Mesenchymal stem cell (in vitro differentiated cells and primary cell): ENCODE measurements at places on chromosomes 5 and 9.
A peak's percentile ranks its signal among the peaks of the same experiment; 100 is the strongest.

- DNase-seq = no peak
These were observed 54.4 kb downstream of the HRH2 start for GRCh38 chr5:175712313-175712680.

DNA sequence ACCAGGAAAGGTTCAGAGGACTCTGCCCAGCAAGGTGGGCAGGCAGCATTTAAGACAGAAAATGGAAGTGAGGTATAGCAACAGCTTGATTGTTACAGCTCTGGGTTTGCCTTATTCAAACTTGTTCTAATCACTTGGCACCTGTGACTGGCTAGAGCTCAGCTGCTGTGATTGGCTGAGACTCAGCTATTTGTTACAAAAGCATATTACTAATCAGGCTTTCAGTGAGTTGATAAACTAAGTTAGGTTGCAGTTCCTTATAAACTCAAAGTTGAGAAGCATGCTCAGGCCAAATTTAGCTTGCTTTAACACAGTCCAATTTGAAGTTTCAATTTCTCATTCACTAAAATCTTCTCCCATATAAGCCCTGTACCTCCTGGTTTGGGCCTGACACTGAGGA is 56.3 kb downstream of the GDA start:
- DNase-seq = no peak

DNA sequence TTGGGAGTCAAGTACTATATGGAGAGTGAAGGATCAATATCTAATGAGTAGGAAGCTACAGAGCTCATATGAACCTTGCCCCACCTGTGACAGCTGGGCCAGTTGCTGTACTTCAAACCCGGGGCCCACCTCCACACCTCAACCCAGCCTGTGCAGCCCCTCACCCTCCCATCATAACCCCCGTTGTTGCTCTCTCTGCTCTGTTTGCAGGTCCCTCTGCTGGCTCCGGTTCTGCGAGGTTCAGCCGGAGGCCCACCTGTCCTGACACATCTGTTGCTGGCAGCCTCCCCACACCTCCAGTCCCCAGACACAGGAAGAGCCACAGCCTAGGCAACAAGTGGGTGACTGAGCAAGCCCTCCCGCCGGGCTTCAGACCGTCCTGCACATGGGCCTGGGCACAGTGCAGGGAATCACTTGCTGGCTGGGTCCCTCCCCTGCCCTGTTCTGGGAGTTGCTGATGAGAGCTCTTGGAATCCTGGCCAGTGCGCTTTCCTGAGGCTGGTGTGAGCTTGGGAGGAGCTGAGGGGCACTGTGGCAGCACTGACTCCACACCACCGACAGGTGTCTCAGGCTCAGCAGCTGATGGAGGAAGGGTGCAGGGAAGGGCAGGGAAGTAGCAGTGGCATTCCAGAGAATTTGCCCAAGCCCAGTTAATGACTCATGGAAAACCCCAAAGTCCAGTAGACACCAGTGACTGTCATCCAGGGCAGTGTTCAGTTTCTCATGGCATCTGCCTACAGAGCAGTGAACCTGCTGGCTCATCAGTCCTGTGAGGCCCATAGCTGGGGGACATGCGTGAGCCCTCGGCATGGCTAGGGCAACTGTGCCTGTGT is 69.5 kb upstream of the GARNL3 start:
- peak; percentile 63 for DNase-seq

DNA sequence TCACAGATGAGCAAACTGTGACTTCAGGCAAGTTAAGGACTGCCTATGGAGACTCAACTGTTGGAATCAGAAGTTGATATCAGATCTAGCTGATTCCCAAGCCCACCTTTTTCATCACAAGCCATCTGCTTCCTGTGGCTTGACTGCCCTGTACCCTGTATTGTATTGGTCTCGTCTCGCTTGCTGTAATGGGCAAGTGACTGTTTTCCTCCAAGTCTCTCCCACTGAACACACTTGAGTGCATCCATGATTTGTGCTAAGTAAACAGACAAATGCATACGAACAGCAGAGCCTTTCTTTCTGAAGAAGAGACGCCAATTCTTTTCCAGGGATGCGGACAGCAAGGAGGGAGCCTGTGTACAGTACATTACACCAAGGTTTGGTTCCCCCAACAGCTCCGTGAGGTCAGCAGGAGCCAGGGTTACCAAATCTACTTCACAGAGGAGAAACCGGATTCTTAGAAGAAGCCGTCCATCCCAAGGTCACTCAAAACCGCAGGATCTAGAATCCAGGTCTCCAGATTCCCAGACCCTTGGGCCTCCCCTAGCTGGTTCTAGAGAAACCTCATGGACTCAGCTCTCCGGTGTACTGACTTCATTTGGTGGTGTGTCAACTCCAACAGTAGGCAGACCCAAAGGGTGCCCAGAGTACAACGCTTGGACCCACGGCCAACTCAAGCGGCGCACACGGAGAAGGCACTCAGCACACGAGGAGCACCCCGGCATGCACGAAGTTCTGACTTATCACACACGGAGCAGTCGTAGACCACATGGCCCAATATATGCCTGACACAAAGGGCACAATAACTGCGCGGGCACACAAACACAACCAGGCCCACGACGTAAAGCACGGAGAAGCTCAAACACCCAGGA is 1.1 kb downstream of the BAG1 start:
- peak; percentile 63 for DNase-seq

DNA sequence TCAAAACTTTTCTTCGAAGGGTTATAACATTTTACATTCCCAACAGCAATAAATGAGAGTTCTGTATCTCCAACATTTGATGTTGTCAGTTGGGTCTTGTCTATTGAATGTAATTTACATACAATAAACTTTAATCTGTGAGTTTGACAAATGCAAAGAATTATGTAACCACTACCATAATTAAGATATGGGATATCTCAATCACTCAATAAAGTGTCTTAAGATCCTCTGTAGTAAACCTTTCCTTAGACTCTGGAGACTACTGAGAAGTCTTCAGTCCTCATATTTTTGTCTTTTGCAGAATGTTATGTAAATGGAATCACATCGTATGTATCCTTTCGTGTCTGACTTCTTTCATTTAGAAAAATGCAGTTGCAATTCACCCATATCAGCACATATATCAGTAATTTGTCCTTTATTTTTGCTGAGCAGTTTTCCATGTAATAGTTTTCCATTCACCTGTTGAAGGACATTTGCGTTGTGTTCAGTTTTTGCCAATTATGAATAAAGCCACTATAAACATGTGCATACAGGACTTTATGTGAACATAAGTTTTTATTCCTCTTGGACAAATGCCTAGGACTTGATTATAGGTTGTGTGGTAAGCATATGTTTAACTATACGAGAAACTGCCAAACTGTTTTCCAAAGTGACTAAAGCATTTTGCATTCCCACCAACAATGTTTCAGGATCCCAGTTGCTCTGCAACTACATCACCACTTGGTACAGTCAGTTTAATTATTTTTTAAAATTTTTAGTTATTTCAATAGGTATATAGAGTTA is 784.6 kb upstream of the ZNF608 start:
- no peak for DNase-seq

DNA sequence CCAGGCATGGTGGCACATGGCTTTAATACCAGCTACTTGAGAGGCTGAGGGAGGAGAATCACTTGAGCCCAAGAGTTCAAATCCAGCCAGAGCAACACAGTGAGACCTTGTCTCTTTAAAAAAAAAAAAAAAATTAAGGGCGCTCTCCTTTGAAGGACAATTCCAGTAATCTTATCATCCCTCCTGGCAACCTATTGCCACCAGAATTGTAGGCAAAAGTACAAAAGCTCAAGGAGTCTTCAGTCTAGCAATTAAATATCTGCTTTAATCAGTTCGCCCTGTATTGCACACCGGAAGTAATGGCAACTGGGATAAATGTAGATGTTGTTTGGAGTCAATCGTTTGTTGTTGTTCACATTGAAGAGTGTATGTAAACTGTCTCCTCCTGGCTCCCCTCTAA is 7.7 kb downstream of the SNX18 start:
- no peak for DNase-seq

GRCh38 chr9:81191222-81191621 is 498.1 kb downstream of the TLE1 start:
- no peak for DNase-seq
